Activated CD4-positive, alpha-beta memory T cell treated with anti-CD3 and anti-CD28 coated beads, Interleukin-2, amount 10 ng/mL, durations not matched to agents 7 days and 5 days (primary cell): ENCODE measurements at places on chromosomes 6 and 20. TPM values are rescaled to one million over a fixed set of nuclear protein-coding genes. Genes with fewer than 3 reads are reported as not detected.

DNA sequence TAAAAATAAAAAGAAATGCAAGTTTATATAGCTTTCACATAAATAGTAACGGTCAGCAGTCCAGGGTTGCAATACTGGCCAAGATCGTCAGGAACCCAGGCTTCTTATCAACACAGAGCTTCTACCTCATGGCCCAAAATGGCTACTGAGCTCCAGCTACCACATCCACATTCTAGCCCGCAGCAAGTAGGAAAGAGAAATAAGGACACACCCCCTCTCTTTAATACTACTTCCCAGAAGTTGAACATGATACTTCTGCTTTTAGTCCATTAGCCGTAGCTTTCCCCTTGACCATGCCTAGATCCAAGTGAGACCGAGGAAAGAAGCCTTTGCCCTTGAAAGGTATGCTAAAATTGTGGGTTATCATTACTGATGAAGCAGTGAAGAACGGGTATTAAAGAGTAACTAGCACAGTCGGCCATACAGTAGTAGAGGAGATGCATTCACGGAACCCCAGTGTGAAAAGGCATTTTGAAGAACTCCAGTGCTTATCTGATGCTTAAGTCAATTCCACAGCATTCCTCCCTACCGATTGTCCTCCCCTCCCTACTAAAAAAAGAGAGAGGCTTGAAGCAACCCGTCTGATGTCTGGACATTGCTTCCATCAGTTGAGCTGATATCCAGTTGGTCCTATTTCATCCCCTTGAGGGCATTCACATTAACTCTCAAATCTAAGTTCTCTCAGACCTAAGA, 226.9 kb upstream of the RREB1 start:
- H3K27ac ChIP-seq: no peak overlapping the region
- no peak overlapping the region for H3K4me3 ChIP-seq
- H3K27me3 ChIP-seq: peaks cover 5% of the 10 kb centered on the region

- peaks cover 5% of the 10 kb centered on the region for H3K4me1 ChIP-seq
- peaks cover 9% of the 10 kb centered on the region for H3K27me3 ChIP-seq
- H3K4me3 ChIP-seq: no peak overlapping the region
- H3K36me3 ChIP-seq: no peaks in the 10 kb centered on the region
- H3K27ac ChIP-seq: no peak overlapping the region
- no peak for DNase-seq
These were observed 246.7 kb downstream of the CD109 start for GRCh38 chr6:73942592-73943186.

DNA sequence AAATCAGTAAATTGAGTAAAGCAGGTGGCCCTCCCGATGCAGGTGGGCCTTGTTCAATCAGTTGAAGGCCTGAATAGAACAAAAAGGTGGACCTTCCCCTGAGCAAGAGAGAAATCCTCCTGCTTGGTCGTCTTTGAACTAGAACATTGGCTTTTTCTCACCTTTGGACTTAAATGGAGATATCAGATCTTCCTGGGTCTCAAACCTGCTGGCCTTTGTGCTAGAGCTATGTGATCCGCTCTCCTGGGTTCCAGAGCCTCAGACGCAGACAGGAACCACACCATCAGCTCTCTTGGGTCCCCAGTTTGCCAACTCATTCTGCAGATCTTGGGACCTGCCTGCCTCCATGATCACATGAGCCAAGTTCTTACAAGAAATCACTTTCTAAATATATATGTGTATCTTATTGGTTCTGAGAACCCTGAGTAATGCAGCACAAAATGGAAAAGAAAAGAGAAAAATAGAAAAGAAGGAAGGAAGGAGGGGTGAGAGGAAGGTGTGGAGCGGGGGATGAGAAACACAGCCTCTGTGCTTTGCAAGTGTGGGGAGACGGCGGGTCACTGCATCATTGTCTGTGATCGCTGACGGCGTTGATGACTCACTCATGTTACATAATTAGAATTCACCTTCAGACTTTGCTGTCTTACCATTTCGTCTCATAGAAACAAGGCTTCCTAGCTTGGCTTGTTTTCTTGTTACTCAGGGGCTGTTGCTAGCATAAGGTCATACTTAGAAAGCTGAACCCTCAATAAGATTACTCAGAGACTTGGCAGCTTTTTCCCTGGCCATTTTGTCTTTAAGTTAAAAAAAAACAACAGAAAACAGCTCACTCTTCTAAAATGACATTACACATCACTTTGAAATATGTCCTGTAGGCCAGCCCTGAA, 85.7 kb upstream of the NEDD9 start:
- peak overlapping the region; percentile 59 for H3K27ac ChIP-seq
- no peak overlapping the region for H3K4me3 ChIP-seq
- no peaks in the 10 kb centered on the region for H3K27me3 ChIP-seq

DNA sequence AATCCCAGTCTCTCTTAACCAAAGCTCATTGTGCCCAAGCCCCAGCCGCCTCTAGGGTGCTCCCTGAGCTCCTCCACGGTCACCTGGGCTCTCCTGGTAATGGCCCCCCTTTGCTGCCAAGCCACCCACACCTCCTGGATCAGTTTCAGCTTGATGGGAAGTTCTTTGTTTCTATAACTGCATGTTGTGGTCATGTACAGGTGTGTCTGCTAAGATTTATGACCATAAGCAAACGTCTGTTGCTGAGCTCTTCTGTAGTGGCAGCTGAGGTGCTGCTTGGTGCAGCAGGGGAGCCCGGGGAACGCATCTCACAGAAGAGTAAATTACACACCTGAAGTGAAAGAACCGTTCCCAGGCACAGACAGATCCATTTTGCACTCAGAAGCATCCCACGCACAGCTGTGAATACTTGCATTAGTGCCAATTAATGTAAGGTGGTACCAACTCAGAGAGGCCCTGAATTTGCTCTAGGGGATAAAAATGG, 194.6 kb upstream of the ARID1B start:
- H3K27me3 ChIP-seq: peaks cover 19% of the 10 kb centered on the region
- H3K36me3 ChIP-seq: no peaks in the 10 kb centered on the region
- H3K4me3 ChIP-seq: no peak overlapping the region
- no peak for DNase-seq
- H3K4me1 ChIP-seq: no peaks in the 10 kb centered on the region

DNA sequence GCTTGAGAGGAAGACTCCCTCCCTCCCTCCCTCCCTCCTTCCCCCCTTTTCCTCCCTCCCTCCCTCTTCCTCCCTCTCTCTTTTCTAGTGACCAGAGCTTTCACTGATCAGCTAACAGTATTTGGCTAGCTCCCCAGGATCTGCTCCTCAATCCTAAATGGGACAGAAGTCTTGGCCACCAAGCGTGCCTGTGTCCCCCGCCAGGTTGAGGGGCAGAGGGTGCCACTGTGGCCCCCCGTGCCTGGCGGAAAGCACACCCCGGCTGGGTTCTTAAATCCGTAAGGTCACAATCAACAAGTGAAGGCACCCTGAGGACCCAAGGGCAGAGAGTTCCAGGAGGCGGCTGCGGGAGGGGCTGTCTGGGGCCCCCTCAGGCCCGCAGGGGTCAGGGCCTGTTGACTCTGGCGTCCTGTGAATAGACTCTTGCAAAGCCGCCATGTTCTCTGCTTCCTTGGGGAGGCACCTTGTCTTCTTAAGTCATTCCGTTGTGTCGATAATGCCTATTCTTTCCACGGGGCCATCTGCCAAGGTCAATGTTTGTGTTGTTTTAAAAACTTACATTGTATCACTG, 38.9 kb upstream of the STX16 start:
- H3K4me1 ChIP-seq: no peaks in the 10 kb centered on the region
- H3K36me3 ChIP-seq: no peaks in the 10 kb centered on the region
- no peak for DNase-seq
- no peak overlapping the region for H3K27ac ChIP-seq

GRCh38 chr6:148497257-148497656, 154.6 kb downstream of the SASH1 start:
- H3K36me3 ChIP-seq: no peaks in the 10 kb centered on the region
- no peaks in the 10 kb centered on the region for H3K4me1 ChIP-seq
- H3K4me3 ChIP-seq: no peak overlapping the region

- H3K27ac ChIP-seq: no peak overlapping the region
- H3K36me3 ChIP-seq: no peaks in the 10 kb centered on the region
- no peak for DNase-seq
- H3K27me3 ChIP-seq: peaks cover 2% of the 10 kb centered on the region
- H3K4me1 ChIP-seq: no peaks in the 10 kb centered on the region
- no peak overlapping the region for H3K4me3 ChIP-seq
These were observed 6.4 kb upstream of the FAM217A start for GRCh38 chr6:4085332-4085700.

GRCh38 chr6:17714177-17714576, 7.5 kb upstream of the NUP153 start:
- H3K27ac ChIP-seq: peak overlapping the region; percentile 88
- peaks cover 1% of the 10 kb centered on the region for H3K27me3 ChIP-seq
- peaks cover 23% of the 10 kb centered on the region for H3K4me1 ChIP-seq
- no peak for DNase-seq
- peaks cover 3% of the 10 kb centered on the region for H3K36me3 ChIP-seq

- DNase-seq: no peak
- peaks cover 13% of the 10 kb centered on the region for H3K4me1 ChIP-seq
- no peak overlapping the region for H3K4me3 ChIP-seq
These were observed 459.8 kb upstream of the RUNX2 start for GRCh38 chr6:44868335-44868668.

DNA sequence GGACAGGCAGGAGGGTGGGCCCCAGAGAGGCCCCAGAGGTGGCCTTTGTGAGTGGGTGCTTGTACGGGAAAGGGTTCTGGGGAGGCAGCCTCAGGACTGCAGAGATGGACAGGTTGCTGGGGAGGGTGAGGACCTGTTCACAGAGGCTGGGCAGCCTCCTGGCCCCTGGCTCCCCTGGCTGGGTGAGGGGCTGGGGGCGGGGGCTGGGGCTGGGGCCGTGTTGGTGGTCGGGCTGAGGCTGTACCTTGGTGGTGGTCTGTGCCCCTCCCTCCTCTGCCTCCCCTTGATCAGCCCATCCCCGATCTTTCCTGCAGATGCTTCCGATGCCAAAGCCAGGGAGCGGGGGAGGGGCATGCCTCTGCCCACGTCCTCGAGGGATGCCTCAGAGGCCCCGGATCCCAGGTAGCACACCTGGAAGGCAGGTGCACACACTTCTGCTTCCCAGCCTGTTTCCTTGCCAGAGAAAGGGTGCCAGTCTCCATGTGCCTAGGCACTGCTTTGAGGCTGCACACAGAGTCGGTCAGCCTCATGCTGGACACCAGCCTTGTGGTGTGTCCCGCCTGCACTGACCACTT, 4.8 kb downstream of the TCEA2 start:
- no peak overlapping the region for H3K4me3 ChIP-seq
- H3K4me1 ChIP-seq: peaks cover 62% of the 10 kb centered on the region
- peaks cover 16% of the 10 kb centered on the region for H3K36me3 ChIP-seq
- no peak for DNase-seq
- peak overlapping the region; percentile 89 for H3K27ac ChIP-seq

- no peaks in the 10 kb centered on the region for H3K36me3 ChIP-seq
- no peak for DNase-seq
- H3K4me3 ChIP-seq: no peak overlapping the region
- peaks cover 10% of the 10 kb centered on the region for H3K4me1 ChIP-seq
These were observed 124.9 kb downstream of the KLHL32 start for GRCh38 chr6:97049253-97050011.

GRCh38 chr6:108002365-108003221, 44.6 kb upstream of the SEC63 start:
- no peaks in the 10 kb centered on the region for H3K4me1 ChIP-seq
- H3K27me3 ChIP-seq: peaks cover 5% of the 10 kb centered on the region
- no peaks in the 10 kb centered on the region for H3K36me3 ChIP-seq
- no peak overlapping the region for H3K4me3 ChIP-seq
- DNase-seq: no peak

DNA sequence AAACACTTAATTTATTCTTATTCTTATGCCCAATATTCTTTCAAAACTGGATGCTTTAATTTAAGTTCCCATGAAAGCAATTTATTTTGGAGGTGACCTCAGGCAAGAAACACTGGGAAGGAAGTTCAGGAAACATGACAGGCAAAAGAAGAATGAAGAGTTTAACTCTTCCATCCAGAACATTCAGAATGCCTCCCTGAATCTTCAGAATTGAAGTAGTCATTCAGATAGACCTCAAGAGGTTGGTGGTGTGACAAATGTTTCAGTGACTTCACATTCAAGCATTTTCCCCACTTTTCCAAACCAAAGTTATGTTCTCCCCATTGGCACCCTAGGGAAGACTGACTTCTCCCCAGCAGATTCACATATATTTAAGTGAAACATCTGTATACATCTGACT, 110.5 kb downstream of the HAO1 start:
- DNase-seq: no peak
- no peak overlapping the region for H3K27ac ChIP-seq
- H3K36me3 ChIP-seq: no peaks in the 10 kb centered on the region
- H3K4me1 ChIP-seq: no peaks in the 10 kb centered on the region
- no peaks in the 10 kb centered on the region for H3K27me3 ChIP-seq

DNA sequence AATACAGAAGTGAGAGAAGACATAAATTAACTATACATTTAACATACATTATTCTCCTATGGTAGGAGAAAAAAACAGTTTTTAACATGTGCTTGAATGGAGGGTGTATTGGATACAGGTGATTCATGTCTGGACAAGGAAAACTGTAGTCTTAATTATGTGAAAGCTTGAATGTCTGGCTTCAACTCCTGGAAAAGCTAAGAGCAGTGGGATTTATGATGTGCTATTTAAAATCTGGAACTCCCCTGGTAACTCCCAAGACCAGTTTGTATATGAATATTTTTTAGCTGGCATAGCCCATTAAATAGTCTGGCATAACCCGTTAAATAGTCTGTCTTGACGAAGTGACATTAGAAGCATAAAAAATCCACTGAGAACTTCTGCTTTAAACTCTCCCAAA, 410.0 kb upstream of the PTCHD4 start:
- H3K4me1 ChIP-seq: no peaks in the 10 kb centered on the region
- DNase-seq: no peak
- H3K27ac ChIP-seq: no peak overlapping the region
- no peak overlapping the region for H3K4me3 ChIP-seq
- no peaks in the 10 kb centered on the region for H3K36me3 ChIP-seq
- H3K27me3 ChIP-seq: no peaks in the 10 kb centered on the region

DNA sequence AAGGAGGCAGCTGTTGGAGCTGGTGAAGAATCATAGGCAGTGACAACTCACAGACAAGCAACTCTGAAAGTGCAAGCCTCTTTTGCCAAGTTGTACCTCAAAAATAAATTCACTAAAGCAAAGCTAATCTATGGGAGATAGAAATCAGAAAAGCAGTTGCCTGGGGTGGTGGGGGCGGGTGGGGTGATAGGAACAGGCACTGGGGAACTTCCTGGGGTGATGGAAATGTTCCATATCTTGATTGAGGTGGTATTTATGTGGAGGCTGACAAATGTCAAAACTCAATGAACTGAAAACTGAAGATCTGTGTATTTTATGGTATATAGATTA, 52.4 kb downstream of the ATP9A start:
- H3K36me3 ChIP-seq: no peaks in the 10 kb centered on the region
- peaks cover 10% of the 10 kb centered on the region for H3K27me3 ChIP-seq
- DNase-seq: no peak

GRCh38 chr20:5667705-5668528, 82.3 kb upstream of the SHLD1 start:
- no peaks in the 10 kb centered on the region for H3K4me1 ChIP-seq
- no peak overlapping the region for H3K4me3 ChIP-seq
- H3K27ac ChIP-seq: no peak overlapping the region
- no peaks in the 10 kb centered on the region for H3K36me3 ChIP-seq

The TRIM40 gene
- total RNA-seq: not detected

The SLC17A9 gene
- 5.8 TPM for total RNA-seq

The ECT2L gene
- not detected for total RNA-seq

The PPIL6 gene
- total RNA-seq: not detected

The PERP gene
- total RNA-seq: 18.0 TPM

The ELOVL4 gene
- total RNA-seq: 2.0 TPM

The CYP21A2 gene
- total RNA-seq: not detected
